CD4-positive, alpha-beta T cell treated with Interferon gamma for 1 hour (primary cell): ENCODE measurements at places on chromosomes 11 and 22.

DNA sequence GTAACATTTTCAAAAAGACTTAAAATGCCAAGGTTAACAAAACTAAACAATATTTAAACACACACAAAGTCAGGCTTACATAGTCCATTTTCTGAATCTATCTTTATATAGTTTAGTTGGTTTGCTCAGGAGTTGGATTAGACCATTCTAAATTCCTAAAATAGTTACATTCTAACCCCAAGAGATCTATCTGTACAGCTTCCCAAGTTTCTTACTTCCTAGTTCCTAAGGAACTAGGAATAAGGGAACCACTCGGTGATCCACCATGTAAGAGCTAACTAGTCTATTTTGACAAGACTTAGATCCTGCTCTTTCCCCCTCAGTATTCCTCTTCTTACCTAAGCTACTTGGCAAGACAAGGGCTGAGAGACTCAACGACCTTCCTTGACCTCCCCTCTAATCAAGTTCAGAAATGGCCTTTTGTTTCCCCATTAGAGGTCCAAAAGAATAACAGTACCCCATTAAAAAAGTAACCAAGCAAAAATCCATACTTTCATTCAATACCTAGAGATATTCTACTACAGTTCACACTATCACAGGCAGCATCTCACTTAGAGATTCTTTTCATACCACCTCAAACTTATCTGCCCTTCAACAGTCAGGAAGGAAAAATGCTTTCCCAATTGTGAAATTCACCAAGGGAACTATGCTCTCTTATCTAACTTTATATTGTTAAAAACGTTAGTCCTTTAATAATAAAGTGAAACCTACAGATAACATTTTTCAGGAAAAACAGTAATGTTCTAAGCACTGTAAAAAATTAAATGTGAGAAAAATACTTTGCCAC lies 253.1 kb downstream of the TTC28 start:
- no peak for DNase-seq

- DNase-seq, result no peak
Measured at GRCh38 chr11:129705341-129705740, 110.3 kb upstream of the TMEM45B start.

DNA sequence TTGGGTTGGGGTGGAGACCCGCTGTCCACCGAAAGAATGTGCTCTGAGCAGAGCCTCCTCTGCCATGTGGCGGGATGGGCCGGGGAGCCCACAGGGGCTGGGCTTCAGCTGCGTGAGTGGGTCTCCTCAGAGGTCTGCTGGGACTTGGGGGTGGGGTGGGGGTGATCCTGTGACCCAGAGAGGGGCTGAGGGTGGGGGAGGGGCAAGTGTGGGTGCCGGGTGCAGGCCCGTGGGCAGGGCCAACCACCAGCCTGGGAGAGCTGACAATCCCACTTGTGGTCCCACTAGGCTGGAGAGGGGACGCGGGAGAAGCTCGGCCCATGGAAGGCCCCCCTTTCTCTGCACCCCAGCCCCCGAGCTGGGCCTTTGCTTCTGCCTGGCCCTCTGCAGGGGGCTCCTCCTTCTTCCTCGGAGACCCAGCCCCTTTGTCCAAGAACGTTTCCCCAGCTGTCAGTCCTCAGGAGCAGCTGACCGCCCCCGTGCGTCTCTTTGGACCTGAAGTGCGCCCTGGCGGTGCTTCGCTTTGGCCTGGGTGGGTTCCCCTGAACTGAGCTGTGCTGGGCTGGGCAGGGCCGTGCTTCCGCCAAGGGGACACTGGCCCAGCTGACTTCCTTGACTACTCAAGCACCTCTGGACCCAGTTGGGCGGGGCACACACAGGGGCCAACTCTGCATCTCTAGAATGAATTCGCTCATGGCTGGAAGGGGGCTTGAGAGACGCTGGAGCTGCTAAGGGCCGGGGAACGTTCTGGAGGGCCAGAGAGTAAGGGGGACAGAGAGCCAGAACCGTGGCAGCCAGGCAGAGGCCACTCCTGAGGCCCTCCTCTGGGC lies 30.2 kb downstream of the OSBPL5 start:
- DNase-seq, result no peak

- DNase-seq, result no peak
Measured at GRCh38 chr11:45079075-45079444, 67.4 kb upstream of the PRDM11 start.

DNA sequence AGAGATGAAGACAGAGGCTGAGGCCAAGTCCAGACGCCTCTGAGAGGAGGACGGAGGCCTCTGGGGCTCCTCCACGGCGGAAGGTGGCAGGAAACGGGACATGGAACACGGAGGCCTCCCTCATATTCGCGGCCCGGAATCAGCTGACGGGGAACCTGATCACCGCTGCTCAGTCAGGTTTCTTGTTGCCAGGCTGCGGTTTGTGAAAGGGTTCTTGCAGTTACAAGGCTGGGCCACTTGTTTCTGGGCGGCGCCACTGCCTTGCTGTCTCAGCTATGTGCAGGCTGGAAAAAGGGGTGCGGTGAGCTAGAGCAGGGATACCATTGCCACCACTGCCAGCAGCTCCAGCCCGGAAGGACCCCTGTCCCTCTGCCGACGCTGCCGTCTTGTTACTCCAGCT lies 10.0 kb upstream of the MMP1 start:
- no peak for DNase-seq

DNA sequence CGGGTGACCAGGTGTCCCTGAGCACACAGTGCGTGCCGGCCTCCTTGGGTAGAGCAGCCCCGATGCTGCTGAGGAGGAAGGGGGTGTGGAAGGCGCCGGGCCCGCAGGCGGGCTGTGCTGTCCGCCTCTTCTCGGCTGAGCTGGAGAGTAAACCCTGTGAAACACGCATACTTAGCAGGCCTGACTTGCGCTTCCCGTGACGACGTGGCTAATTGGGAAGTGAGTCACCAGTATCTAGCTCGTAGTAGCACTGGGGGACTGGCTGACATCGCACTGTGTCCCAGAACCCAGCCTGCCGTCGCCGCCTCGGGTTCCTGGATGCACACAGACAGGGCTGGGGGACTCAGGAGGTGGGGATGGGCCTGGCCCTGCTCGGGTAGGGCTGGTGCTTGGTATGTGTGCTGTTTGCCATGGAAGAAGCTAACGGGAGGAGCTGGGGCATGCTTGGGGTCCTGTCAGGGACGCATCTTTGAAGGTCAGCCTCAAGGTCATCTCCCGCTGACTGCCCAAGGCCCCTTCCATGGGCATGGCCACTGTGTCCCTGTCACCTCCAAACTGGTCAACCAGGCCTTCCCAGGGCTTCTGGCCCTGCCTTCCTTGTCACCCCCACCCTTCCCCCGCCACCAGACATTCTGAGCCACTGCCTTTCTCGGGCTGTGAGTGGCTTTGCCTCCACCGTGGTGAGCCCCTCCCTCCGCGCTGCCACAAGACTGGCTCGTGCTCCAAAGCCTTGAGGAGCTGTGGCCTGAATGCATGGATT lies 1327.0 kb downstream of the BRD1 start:
- DNase-seq, result no peak

GRCh38 chr11:45511566-45511965 lies 153.9 kb downstream of the CHST1 start:
- DNase-seq, result no peak

DNA sequence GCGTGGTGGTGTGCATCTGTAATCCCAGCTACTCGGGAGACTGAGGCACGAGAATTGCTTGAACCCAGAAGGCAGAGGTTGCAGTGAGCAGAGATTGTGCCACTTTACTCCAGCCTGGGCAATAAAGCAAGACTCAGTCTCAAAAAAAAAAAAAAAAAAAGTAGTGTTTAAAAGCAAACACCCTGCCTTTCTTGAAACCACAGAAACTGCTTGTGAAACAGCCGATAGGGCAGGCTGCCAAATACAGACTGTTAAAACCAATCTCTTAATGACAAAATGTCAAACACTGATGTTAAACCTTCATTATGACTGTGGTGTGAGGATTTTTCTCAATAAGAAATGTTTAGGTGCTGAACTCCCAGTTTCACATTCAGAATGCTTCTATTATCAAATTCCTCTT lies 27.3 kb downstream of the MARK2 start:
- DNase-seq, result peak; percentile 63

- no peak for DNase-seq
Measured at GRCh38 chr11:20125927-20126326, 34.3 kb downstream of the DBX1 start.

DNA sequence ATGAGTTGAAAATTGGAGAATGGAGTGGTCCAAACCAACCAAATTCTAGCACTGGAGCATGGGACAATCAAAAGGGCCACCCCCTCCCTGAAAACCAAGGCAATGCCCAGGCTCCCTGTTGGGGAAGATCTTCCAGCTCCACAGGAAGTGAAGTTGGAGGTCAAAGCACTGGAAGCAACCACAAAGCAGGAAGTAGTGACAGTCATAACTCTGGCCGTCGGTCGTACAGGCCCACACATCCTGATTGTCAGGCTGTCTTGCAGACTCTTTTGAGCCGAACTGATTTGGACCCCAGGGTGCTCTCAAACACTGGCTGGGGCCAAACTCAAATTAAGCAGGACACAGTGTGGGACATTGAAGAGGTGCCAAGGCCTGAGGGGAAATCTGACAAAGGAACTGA lies 80.5 kb upstream of the ADSL start:
- DNase-seq, result no peak

GRCh38 chr11:80338231-80338630 lies 897.4 kb upstream of the TENM4 start:
- no peak for DNase-seq

DNA sequence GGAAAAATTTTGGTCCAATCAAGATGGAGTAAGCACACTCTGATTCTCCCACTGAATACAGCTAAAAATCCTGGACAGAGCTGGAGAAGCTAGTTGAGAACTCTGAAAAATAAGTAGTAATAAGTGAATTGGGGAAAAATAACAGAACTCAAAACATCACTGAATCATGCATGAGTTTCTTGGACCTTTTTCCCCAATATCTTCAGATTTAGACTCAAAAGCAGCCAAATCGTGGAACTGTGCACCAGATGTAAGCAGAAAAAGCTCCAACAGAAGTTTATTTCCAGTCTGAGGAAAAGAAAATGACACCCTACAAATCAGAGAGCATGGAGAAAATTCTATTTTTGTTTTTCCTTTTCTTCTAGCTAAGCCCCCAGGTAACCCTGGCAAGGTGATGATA lies 279.7 kb upstream of the CTSC start:
- no peak for DNase-seq

- DNase-seq, result no peak
Measured at GRCh38 chr11:70725739-70726138, 327.4 kb downstream of the CTTN start.

DNA sequence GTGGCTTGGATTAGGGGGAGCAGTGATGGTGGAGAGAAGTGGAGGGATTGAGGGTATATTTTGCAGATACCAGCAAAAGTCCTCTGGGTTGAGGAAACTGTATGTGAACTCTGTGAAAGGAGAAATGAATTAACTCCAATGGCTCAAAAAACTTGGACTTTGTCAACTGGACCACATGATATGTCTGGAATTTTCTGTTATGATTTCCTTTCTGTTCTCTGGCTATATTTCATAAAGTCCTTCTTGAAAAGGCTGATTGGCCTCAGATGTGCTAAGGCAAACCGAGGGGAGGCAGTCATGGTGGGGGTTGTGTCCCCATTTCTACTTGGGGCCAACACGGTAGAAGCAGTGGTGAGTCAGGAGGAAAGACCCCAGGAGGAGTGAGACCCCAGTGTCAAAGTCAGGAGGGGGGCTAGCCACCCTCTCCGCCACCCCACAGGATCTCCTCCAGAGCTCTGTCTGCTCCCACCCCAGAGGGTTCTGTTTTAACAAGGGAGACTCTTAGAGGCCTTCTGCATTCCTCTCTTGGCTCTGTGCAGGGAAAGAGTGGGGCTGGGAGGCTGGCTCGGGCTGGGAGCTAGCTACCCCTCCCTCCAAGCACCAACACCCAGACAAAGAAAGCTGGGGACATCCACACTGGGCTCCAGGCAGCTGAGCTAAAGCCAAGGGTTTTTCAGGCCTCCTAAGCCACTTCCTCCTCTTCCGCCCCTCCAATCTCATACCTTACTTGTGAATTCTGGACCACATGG lies 13.8 kb downstream of the CHRDL2 start:
- DNase-seq, result no peak

DNA sequence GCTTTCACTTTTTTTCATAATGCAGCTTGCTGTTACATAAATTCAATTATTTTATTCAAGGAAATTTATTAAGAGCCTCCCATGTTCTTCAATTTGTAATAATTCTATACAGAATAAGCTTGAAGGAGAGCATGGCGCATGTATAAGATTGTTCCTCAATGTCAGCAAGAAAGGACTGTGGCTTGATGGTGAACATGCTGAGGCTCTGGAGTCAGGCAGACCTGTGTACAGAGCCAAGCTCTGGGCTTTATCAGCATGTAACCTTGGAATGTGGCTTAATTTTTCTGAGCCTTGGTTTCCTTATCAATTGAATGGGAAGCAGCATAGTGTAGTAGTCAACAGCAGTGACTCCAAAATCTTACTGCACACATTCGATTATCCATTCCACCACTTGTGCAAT lies 92.4 kb downstream of the JRKL start:
- no peak for DNase-seq

GRCh38 chr22:36816339-36816635 lies 548 bp downstream of the PVALB start:
- DNase-seq, result no peak

DNA sequence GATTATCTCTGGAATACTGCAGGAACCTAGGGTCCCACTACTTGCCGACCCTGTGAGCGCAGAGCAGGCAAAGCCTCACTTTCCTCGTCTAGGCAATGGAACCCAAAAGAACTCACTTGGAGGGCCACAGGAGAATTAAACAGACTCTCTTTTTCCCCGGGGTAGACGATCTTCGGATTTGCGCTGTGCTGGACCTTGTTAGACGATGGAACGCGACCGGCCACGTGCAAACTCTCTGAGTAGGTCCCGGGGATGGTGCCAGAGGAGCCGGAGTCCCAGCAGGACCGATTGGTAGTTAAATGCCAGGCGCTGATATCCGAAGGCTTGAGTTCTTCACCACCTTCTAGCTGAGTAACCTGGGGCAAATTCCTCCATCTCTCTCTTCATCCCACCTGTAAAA lies 1.0 kb upstream of the SLC1A2 start:
- DNase-seq, result no peak

DNA sequence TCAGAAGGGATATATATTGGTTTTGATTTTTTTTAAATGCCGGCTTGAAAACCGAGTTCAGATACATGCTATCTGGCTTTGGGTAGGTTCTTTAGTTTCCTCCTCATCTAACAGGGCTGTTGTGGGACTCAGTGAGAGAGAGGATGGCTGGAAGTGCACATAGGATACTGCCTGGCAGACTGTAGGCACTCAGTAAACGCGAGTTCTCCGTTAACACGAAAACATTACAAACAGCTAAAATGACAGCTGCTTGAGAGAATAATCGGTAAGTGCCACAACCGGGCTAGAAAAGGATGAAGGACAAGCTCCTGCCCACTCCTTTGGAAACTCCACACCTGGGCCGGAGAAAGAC lies 369 bp downstream of the XRRA1 start:
- DNase-seq, result no peak
